Placental epithelial cell (primary cell): ENCODE measurements at places on chromosomes 7 and 10. TPM values are rescaled to one million over a fixed set of nuclear protein-coding genes. Genes with fewer than 3 reads are reported as not detected.

Gene DKK1
- 40.0 and 175 TPM in 2 replicates for total RNA-seq

Gene SLC35B4
- total RNA-seq: 3.5 and 12.7 TPM in 2 replicates

Gene MYL7
- total RNA-seq: 3.6 TPM in 1 of 2 replicates, not detected in the other

Gene SAP25
- total RNA-seq: 0.79 TPM in 1 of 2 replicates, not detected in the other

Gene NEUROG3
- total RNA-seq: not detected in 2 replicates

Gene ASCC1
- 30.6 and 37.7 TPM in 2 replicates for total RNA-seq

Gene H2BK1
- not detected in 2 replicates for total RNA-seq

Gene ADAM12
- total RNA-seq: 0.79 and 4.7 TPM in 2 replicates

Gene C10orf105
- not detected in 2 replicates for total RNA-seq

Gene WIPF3
- 0.11 and 0.39 TPM in 2 replicates for total RNA-seq

Gene CCDC3
- total RNA-seq: 0.11 and 0.39 TPM in 2 replicates

Gene ST8SIA6
- total RNA-seq: not detected in 2 replicates

Gene GCK
- under 0.01 and 0.33 TPM in 2 replicates for total RNA-seq

Gene ZNF804B
- total RNA-seq: not detected in 2 replicates

Gene VIPR2
- not detected in 2 replicates for total RNA-seq

Gene SFTPD
- not detected in 2 replicates for total RNA-seq

Gene PVRIG
- not detected in 2 replicates for total RNA-seq

Gene LIPK
- total RNA-seq: not detected in 2 replicates

Gene TMEM196
- total RNA-seq: not detected in 2 replicates

Gene WDFY4
- total RNA-seq: not detected in 2 replicates

Gene ZRANB1
- 21.6 and 24.8 TPM in 2 replicates for total RNA-seq

Gene CLDN4
- 216 and 226 TPM in 2 replicates for total RNA-seq

Gene LBX1
- not detected in 2 replicates for total RNA-seq

Gene CARD11
- 2.0 and 3.7 TPM in 2 replicates for total RNA-seq

Gene SLC18A3
- 44.6 and 59.7 TPM in 2 replicates for total RNA-seq

Gene GRID2IP
- total RNA-seq: under 0.01 TPM in 1 of 2 replicates, not detected in the other

Gene SLC18A2
- total RNA-seq: not detected in 2 replicates

Gene GNAT3
- 0.22 TPM in 1 of 2 replicates, not detected in the other for total RNA-seq

Gene KLF14
- total RNA-seq: under 0.01 TPM in 1 of 2 replicates, not detected in the other

Gene FGFBP3
- 0.11 and 1.2 TPM in 2 replicates for total RNA-seq

Gene SYPL1
- 40.6 and 48.7 TPM in 2 replicates for total RNA-seq

Gene PDGFA
- total RNA-seq: 26.2 and 33.8 TPM in 2 replicates

Gene ACTL6B
- not detected in 2 replicates for total RNA-seq

Gene CD36
- total RNA-seq: 0.22 and 0.39 TPM in 2 replicates

Gene GALNT17
- 0.79 TPM in 1 of 2 replicates, not detected in the other for total RNA-seq

Gene CFAP69
- total RNA-seq: 2.3 and 2.7 TPM in 2 replicates

Gene NCF1
- total RNA-seq: 0.11 and 0.39 TPM in 2 replicates

Gene DYDC2
- total RNA-seq: not detected in 2 replicates

Gene CALHM1
- not detected in 2 replicates for total RNA-seq

Gene DNAJB6
- 53.4 and 110 TPM in 2 replicates for total RNA-seq

Gene BLVRA
- 6.1 and 7.5 TPM in 2 replicates for total RNA-seq

Gene PDE1C
- total RNA-seq: 0.22 and 0.79 TPM in 2 replicates

Gene ZNF425
- total RNA-seq: 6.7 and 9.0 TPM in 2 replicates

Gene TBX20
- total RNA-seq: 0.22 and 0.79 TPM in 2 replicates

Gene CPA2
- total RNA-seq: not detected in 2 replicates

Gene KIF5B
- total RNA-seq: 59.7 and 112 TPM in 2 replicates

Gene GHRHR
- total RNA-seq: 2.0 TPM in 1 of 2 replicates, not detected in the other

Gene OPN4
- not detected in 2 replicates for total RNA-seq

Gene AGR2
- total RNA-seq: 870 and 914 TPM in 2 replicates

Gene TUBB8
- total RNA-seq: not detected in 2 replicates

Gene COG5
- 16.9 and 55.2 TPM in 2 replicates for total RNA-seq
